ENCODE measurements at places on chromosomes 3 and 15.
A peak's percentile ranks its signal among the peaks of the same experiment; 100 is the strongest.

DNA sequence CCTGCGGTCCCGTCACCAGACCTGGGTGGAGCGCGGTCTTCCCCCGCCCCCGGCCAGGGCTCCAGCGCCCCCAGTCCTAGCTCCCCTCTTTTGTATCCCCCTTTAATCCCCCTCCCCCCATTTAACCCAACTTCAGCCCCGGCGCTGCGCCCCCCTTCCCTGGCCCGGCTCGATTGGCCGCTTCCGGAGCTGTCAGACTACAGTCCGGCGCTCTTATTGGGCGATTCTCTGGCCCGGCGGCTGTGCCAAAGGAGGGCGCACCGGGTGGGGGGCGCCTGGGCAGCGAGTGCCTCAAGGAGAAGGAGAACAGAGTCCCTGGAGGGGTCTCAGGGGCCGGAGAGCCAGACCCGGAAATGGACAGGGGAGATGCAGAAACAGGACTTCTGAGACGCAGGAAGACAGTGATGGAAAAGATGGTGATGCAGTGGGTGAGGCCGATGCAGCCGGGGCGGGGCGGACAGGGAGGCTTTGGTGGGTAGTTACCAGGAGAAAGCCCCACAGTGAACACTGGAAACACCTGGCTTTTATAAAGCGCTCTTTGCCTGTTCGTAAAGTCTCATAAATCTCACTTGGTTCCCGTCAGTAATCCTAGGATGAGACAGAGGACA, 1.2 kb upstream of the ADCY5 start:
- DNase-seq, result no peak

GRCh38 chr3:128503164-128503651, 10.2 kb upstream of the GATA2 start:
- no peak for DNase-seq

DNA sequence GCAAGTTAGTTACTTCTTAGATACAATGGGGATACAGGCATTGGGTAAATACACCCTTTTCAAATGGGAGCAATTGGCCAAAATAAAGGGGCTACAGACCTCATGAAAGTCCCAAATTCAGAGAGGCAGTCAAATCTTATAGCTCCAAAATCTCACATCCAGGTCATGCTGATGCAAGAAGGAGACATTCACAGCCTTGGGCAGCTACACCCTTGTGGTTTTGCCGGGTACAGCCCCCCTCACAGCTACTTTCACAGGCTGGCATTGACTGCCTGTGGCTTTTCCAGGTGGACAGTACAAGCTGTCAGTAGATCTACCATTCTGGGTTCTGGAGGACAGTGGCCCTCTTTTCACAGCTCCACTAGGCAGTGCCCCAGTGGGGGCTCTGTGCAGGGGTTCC, 17.5 kb upstream of the PLSCR1 start:
- DNase-seq, result no peak

GRCh38 chr3:48467110-48467454, 20.5 kb downstream of the ATRIP start:
- DNase-seq, result no peak

GRCh38 chr3:188812198-188812597, 359.6 kb upstream of the TPRG1 start:
- no peak for DNase-seq

DNA sequence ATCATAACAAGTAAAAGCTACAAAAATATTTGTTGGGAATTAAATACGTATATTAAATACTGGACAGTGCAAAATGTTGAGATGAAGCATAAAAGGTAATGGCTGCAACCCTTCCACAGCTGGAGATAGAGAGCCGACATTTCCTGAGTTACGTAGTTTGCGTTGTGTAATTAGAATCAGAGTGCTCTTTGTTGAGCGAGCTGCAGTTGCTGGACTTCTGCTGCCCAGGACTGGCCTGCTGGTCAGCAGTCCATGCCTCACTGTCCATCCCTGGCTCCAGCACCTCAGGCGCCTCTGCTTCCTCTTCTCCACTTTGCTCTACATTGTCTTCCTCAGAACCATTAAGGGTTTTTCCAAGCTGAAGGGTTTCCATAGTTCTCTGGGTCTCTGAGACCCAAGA, 28.4 kb upstream of the SHC4 start:
- DNase-seq, result no peak

DNA sequence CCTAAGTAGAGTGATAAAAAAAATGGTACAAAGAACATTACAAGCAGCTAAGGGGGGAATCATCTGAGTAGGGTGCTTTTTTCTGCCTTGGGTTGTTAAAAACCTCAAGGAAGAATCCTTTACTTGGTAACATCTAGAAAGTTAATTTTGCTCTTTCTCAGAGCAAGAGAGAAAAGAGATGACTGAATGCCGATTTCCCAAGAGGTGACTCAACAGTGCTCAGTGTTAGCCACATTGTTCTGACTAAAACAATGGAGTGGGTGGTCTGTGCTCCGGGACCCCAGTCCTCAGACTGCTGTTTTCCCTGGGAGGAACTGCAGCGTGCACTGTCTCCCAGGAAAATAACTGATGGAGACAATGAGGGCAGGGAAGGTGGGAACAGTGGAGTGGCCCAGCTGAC, 41.1 kb upstream of the RASGRP1 start:
- no peak for DNase-seq

DNA sequence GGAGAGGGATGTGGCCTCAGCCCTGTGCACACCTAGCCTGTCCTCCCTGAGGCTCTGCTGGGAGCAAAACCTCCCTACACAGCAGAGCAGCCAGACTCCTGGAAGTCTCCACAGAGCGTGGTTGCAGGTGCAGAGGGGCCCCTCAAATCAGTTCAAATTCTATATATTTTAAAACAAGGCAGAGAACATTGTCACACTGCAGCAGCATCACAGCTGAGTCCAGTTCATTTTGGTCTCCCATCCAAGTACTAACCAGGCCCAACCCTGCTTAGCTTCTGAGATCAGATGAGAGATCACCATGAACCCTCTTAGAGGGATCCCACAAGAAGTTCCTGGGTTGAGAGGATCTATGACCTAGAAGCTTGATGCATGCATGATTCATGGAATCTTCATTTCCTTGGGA, 331.0 kb upstream of the RGMA start:
- DNase-seq, result peak; percentile 13

DNA sequence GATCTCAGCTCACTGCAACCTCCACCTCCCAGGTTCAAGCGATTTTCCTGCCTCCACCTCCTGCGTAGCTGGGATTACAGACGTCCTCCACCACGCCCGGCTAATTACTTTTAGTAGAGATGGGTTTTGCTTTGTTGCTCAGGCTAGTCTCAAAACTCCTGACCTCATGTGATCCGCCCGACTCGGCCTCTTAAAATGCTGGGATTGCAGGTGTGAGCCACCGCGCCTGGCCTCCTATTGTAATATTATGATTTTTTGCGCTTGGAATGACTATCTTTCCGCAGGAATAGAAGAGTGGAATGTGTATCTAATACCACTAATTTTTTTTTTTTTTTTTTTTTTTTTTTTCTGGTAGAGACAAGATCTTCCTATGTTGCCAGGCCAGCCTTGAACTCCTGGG, 1.8 kb downstream of the ARL8B start:
- no peak for DNase-seq

DNA sequence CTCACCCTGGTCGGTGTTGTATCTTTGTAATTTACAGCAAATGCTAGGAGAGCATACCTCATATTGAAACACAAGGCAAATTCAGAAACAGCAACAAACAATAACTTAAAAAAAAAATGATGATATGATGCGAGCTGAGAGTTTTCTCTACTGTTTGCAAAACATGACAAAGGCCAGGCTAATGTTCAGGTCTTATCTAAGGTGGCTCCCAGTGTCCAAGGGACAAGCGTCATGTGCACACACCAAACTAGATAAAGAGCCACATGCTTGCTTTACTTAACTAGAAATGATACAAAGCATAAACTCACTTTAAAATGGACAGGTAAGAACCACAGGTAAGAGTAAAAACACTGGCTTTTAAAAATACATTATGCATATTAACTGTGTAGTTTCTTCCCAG, 375.9 kb downstream of the FOXP1 start:
- no peak for DNase-seq

GRCh38 chr3:38168151-38169026, 3.1 kb downstream of the OXSR1 start:
- no peak for DNase-seq

DNA sequence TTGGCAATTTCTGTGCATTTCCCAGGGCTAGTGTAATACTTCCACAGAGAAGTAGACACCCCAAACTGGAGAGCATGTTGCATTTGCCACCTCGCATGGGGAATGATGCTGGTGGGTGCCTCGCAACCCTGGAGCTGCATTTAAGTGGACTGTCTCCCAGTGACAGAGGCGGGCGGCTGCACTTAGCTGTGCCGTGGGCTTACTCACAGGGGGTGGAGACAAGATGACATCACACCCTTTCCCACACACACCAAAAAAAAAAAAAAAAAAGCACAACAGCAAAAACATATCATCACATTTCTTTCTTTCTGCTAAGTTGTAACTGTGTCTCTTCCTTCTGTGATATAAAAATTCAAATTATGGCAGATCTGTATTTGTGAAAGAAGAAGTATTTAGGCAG, at the start of gene ABI3BP:
TSS of gene ABI3BP (minus strand) at position 113 of the 400 bp plus-strand sequence. CDS start at position 76, 37 bp downstream.
- peak; percentile 9 for DNase-seq

DNA sequence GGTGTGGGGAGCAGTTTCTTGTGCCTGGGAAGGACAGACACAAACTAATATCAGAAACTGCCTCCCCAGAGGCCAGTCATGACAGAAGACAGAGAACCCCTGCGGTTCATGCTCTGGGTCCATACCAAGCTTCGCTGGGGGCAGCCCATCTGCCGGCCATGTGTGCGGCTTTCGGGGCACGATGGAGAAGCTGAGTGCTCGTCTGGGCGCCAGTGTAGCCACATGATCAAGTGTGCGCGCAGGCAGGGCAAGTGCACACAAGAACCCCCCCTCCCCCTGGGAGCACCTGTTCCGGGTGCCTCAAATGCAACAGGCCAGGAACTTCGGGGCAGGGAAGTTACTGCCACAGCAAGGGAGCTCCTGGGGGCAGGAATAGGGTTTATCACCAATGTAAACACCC, 1.8 kb downstream of the ADAMTS17 start:
- DNase-seq, result no peak

- no peak for DNase-seq
Observed at GRCh38 chr3:129052675-129053074, 7.9 kb upstream of the GP9 start.

- no peak for DNase-seq
Observed at GRCh38 chr3:130291148-130291547, 54.3 kb upstream of the COL6A5 start.

DNA sequence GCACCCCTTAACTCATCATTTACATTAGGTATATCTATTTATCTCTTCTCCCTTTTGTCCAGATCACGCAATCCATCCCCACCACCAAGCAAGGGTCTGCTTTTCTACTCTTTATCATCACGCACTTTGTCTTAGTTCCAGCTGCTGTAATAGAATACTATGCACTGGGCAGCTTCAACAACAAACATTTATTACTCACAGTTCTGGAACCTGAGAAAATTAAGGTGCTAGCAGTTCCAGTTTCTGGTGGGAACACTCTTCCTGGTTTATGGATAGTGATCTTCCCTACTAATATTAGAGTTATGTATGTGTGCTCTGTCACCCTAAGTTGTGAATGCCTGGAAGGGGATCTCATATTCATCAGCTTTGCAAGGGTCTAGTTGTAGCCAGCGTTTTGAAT, 687.0 kb downstream of the NTRK3 start:
- no peak for DNase-seq

DNA sequence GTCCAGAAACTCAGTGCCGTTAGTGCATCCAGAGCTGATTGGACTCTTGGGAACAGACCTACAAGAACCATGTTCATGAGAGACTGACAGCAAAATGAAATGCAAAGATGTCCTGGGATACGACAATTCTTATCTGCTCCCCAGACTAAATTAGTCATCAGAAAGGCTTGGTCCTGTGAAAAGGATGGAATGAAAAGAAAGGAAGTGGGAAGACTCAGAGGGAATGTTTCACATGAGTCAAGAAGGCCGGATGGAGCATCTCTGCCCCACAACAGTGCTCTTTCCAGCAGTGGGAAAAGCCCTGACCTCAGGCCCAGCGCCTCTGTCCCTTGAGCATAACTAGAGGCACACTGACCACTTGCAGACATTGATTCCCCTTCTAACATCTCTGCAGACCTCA, 39.3 kb upstream of the UACA start:
- DNase-seq, result no peak

DNA sequence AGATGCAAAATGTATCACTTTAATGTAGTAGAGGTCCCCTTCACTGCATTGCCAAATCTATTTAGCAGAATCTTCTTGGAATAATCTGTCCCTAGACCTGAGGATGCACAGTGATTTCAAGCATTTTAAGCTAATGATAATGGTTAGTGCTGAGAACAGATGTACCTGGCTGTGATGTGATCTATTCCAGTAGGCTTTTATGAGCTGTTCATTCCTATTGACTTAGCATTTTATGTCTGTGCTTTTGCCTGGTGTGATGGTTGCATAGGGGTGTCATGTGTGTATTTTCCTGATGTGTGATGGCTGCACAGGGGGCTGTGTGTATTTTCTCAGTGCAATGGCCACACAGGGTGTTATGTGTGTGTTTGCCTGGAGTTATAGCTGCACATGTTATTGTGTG, 272.9 kb downstream of the TIGIT start:
- DNase-seq, result no peak

GRCh38 chr15:53589520-53590057, 169.9 kb downstream of the WDR72 start:
- DNase-seq, result no peak

DNA sequence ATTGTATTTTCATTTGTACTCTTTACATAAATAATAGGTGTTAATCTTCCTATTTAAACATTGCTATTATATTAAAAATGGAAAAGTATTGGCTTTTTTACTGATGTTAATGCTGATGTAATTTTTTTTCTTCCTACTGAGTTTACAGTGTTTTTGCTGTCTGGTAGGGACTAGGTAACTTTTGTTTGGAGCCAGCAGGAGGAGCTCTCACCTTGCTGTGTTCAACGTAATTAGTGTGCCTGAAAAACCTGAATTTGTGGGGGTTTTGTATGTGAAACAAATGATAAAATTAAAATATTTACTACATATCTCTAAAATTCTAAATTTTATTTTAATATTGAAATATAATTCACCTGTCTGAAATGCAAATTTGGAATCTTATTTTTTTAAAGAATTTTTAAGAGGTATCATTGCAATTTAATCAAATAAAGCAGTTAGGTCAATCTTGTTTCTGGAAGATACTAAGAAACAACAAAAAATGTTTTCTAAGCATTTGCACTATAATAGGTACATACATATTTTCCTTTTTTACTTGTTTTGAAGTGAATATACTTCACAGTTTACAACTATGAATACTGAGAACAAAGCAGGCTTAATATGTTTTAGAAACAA, 48.8 kb downstream of the EPHA6 start:
- peak; percentile 5 for DNase-seq

DNA sequence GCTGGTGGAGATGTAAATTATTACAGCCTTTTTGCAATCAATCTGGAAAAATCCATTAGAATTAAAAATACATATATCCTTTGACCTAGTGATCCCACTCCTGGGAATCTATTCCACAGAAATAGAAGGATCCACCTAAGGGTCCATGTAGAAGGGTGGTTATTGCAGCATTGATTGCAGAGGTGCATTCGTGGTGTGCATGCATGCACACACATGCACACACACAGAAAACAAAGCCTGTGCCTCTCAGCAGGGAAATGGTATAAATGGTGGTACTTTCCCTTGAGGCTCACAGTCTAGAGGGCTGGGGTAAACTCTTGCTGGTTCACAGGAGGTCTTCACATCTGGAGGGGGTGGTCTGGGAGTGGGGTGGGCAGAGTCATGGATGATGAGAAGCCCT, 19.4 kb upstream of the ADPGK start:
- no peak for DNase-seq

- DNase-seq, result no peak
Observed at GRCh38 chr3:175020101-175020500, 161.0 kb downstream of the NAALADL2 start.
